Hippocampal formation (tissue), 2 donors: ENCODE measurements at places on chromosomes 16 and 17.

DNA sequence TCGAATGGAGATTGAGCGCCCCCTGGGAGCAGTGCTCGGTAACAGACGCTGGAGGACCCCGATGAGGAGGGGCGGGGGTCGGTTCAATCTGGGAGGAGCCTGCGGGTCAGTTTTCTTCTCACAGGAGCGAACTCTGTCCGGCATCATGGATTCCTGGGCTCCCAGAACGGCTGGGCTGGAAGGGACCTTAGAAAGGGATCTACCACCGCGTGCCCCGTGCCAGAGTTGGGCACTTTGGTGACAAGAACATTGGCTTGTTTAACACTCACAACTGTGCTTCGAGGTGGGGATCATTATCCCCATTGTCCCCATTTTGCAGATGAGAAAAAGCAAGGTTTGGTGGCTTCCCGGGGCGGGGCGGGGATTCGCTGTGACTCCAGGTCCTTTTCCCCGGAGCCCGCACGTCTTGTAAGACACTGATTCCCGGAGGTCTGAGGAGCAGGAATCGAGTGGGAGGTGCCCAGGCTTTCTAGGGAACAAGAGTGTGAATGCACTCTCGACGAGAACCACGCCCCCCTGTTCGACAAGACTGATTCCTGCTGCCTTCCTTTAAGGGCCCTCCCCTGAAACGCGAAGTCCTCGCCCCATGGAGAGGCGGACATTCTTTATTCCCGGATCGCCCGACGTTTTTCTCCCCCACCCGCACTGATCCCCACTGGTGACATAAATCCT is 1.5 kb upstream of the FBXL19 start:
- DNase-seq = peak; percentile 88

- DNase-seq = no peak
These were observed 18.9 kb downstream of the ARHGAP17 start for GRCh38 chr16:24996301-24996700.

DNA sequence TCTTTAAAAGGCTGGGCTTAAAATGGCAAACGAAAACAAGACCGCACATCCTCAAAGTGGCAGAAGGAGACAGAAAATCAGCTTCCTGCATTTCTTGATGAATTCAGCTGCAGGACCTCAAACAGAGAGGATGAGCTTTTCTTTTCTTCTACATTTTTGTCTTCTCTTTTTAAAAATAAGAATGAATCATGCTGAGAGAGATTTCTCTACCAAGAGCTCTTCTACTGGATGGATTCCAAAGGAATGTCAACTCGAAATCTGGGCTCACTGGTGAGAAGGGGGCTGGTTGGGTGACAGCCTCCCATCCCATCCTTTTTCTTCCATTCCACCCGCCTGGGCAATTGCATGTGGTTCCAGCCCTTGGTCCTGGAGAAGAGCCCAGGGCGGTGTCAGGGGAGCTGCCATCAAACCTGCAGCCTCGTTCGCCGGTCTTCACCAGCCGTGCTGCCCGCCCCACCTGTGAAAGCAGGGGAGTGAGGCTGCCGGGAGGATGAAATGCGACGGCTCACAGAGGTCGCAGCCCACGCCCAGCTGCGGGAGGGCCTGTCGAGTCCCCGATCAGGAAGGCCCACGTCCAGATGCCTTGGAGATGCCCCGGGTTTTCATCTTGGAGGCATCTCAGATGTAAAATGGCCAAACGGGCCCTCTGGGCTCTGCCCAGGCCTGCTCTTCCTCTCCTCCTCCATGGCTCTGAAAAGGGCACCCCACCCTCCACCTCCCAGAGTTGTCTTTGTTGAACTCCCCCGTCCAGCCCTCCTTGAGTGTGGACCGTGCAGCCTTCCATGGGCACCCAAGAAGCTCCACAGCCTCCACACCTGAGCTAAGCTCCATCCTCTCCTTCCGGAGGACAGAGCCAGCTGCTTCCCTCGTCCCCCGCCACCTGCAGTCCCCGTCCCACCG is 121.9 kb downstream of the FOXL1 start:
- DNase-seq = no peak

- DNase-seq = no peak
These were observed 304.6 kb upstream of the FOXF1 start for GRCh38 chr16:86205521-86206245.

- DNase-seq = no peak
These were observed 86.2 kb downstream of the EFCAB5 start for GRCh38 chr17:30027676-30028075.

- DNase-seq = no peak
These were observed 29.3 kb upstream of the STH start for GRCh38 chr17:45969726-45970125.

GRCh38 chr16:1532081-1532760 is 1.2 kb upstream of the TMEM204 start:
- DNase-seq = no peak

- no peak for DNase-seq
These were observed 11.2 kb upstream of the TMEM208 start for GRCh38 chr16:67215706-67216105.
